ENCODE measurements at places on chromosomes 1 and 21. TPM values are rescaled to one million over a fixed set of nuclear protein-coding genes. Genes with fewer than 3 reads are reported as not detected.

The GIPC2 gene
- total RNA-seq: 2.7 TPM

The ANGPTL1 gene
- not detected for total RNA-seq

The ROR1 gene
- 94.3 TPM for total RNA-seq

The RNF186 gene
- total RNA-seq: not detected

DNA sequence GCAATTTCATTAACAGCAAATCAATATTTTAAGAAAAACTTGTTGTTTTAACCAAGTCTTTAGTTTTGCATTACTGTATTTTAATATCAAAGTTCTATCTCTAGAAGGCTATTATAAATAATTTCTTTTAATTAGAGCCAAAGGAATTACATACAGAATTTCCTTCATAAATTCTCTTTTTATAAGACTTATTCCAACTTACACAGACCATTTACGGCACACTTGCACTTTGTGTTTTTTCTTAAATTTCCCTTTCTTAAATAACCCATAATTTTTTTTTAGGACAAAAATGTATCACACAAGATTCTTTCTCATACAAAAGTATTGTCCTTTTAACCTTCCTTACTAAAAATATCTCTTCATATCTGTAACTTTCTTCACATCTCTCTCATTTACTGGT is 458.5 kb upstream of the CHRM3 start:
- DNase-seq: peak; percentile 16

DNA sequence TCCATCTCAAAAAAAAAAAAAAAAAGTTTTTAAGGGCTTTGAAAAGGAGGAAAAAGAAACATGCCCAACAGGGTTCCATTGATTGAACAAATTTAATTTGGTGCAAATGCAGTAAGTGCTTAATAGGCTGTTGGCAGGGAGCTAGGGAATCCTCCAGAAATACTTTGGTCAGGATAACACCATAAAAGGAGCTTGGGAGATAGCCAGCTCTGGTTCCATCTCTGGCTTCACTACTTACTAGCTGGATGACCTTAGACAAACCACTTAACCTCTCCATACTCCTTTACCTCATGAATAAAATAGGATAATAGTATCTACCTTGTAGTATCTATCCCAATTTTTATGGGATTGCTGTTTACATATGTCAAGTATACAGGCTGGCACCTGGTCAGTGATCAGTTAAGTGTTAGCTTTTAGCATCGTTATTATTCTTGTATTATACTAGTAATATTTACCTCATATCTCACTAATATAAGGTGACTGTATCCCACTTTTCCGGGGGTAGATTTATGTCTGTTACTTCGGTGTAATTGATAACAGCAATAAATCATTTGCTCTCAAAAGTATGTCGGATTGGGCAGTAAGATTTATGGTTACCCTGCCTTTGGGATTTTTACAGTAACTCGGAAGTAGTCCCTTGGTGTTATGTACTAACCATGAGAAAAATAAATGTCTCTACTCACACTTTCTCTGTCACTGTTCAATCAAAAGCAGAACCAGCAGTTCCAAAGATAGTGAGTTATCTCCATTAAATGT is 36.4 kb downstream of the BTG3 start:
- DNase-seq: no peak

DNA sequence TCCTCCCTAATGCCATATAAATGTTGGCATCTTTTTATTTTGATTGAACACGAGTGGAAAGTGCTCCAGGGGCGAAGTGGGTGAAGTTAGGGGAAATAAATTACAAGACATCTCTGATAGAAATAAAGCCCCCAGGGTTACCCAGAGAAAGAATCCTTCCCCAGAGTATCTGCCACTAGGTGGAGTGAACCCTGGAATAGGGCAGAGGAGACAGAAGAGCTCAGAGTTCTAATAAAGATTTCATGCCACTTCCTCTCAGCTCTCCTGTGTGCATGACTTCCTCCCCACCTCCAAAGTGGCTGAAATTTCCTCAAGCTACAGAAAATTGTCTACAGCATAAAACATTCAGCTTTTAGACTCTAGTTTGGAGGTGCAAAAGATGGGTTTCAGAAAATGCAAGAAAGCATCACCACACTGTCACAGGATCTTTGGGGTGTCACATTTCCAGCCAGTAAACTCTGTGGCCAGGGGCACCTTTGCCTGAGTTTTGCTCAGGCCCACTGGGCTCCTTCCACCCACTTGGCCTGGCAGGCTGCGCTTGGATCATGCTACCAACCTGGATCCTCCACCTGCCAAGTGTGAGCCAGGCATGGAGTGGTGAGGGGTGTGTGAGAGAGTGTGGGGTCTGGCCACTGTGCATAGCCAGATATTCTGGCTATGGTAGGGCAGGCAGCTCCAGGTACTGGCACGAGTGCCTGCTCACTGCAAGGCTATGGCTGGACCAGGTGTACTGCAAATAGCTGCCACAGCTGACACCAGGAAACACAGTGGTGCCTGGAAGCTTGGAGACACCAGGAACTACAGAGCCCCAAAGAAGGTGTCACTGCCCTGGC is 208.8 kb upstream of the USP25 start:
- DNase-seq: peak; percentile 61

GRCh38 chr1:200733907-200734306 is 4.8 kb upstream of the CAMSAP2 start:
- DNase-seq: no peak

- DNase-seq: no peak
Observed at GRCh38 chr1:234763910-234764309, 153.9 kb upstream of the IRF2BP2 start.

- DNase-seq: no peak
Observed at GRCh38 chr1:35553851-35554250, 3.4 kb downstream of the KIAA0319L start.

- DNase-seq: peak; percentile 30
Observed at GRCh38 chr1:31063631-31064030, 1.9 kb downstream of the PUM1 start.

All from GM23338 (cell line).